ENCODE measurements at places on chromosomes 3 and 15.

DNA sequence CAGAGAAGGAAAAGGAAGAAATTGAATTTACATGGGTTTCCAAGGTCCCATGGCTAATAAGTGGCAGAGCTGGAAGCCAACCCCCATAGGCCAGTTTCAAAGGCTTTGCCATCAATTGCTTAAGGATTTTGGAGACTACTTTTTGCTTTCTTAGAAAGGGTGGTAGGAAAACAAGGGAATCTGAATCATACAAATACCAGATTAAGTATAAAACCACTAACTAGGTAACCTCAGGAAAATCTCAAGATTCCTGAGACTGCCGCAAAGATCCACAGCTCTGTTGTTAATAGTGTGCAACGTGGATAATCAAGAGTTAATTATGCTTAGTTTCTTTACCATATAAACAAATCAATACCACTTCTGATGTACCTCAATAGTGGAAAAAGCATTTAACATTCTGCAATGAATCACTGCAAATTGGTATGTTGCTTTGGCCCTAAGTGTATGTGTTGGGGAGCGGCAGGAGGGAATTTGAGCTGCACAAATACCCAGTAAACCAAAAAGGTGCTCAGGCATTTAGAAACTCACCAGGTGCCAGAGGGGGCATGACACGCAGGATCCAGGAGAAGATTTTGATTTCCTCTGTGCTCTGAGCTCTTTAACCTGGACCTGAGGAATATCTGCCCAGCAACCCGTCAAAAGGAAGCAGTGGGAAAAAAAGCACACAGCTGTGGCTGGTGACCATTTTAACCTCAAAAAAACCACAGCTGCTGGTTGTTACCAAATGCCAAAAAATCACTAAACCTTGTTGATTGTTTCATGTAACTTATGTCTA is 22.0 kb downstream of the AADAC start:
- peak; percentile 61 for DNase-seq

DNA sequence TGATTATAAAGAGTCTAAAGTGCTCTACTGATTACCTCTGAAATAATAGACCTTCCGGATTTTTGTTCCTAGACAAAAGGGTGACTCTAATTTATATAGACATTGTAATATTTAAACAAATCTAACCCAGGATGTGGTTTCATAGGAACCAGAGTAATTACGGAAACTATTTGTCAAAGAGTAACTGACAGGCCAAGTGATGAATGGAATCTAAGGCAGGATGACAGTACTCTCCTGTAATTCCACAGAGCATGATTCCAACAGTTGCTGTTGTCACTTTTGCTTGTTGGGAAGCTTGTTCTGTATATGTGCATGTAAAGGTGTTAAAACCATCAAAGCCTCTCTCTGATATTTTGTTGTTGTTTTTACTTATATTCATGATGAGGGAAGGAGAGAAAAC is 1141.0 kb downstream of the IGSF11 start:
- DNase-seq: no peak

GRCh38 chr3:36903119-36903882 is 41.6 kb downstream of the TRANK1 start:
- DNase-seq: no peak

DNA sequence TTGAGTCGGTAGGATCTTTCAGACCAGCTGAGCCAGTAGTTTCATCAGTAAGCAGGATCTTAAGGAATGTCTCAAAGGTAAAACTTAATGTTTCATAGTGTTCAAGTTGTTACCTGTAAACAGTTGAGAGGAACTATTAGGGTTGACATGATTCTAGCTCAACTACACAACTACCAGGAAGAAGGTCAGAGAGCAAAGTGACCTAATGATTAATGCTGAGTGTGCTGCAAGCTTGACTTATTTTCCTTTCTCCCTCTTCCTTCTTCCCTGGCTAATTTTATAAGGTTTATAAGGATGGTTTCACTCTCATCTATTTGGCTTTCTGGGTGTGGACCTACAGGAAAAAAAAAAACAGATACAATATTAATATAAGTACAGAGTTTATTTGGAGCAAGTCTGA is 30.2 kb upstream of the LHFPL4 start:
- no peak for DNase-seq

DNA sequence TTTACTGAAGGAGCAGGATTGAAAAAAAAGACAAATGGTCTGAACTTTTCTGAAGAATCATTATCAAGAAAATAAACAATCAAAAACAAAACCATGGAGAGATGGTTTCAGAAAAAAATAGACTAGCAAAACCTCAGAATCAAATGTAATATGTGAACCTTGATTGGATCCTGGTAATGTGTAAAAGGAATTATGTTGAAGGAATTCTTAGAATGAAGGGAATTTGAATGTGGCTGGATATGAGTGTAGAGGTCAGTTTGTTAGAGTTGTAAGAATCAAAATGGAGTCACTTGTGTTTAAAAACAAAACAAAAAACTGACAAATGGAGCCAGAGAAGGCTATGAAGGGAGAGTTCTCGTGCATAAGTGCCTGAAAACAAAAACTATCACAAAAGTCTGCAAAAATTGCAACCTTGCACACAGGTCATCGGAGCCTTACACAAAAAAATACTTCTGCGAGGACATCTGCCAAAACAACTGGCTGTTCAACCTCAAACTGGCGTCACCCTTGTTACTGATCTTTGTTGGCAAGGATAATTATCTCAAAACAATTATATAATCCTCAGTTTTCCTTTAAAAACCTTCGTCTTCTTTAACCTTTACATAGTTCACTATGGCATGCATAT is 19.1 kb upstream of the ATP13A3 start:
- no peak for DNase-seq

DNA sequence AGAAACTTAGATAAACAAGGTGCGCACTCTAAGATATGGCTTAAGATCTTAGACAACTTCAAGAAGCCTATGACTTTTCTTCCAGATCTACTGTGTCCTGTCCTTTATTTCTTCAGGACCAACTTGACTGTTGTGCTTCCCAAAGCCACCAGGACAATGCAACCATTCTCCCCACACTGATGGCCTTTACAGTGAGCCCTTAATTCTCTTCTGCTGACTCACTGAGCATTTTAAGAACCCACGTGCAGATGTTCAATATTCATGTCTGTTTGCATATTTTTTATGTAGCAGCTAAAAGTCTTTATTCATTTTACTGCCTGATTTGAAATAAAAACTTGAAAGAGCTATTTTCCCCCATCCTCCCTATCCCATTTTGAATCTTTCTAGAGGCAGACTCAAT is 103.3 kb upstream of the SLC2A2 start:
- no peak for DNase-seq

DNA sequence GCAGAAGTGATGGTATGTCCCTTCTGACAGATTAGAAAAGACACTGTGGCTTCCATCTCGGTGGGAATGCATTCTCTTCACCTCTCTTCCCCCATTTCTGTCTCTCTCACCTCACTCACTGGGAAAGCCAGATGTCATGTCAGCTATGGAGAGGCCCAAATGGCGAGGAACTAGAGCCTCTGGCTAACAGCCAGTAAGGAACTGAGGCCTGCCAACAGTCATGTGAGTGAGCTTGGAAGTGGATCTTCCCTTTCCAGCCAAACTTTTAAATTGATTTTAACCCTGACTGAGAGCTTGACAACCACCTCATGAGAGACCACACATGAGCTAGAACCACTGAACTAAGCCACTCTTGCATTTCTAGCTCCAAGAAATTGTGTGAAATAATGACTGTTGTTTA is 35.2 kb upstream of the CDAN1 start:
- DNase-seq: no peak

DNA sequence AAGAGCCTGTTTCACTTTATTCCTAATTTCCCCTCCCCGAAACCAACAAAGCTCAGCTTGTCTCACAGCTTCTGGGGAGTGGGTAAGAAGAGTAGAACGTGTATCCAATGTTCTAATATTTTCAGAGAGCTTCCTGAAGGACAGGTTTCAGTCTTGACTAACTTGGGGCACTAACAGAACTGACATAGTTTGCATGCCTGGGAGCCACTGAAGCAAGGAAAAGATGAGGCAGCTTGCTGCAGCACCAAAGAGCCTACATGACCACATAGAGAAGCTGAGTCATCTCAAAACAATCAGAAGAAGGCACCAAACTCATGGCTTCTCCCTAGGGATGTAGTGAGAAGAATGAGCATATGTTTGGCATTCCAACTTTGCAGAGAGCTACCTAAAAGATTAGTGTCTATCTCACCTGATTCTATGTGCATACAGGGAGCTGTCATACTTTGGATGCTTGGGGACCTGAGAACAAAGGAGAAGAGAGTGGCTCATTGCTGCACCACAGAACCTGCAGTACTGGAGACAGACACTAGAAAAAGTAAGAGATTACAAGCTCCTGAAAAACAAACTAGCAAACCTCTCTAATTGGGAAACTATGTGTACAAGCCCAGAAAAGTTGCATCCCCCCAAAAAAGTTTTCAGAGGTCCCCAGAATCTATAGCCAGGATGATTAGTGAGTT is 86.9 kb downstream of the DCLK3 start:
- no peak for DNase-seq

DNA sequence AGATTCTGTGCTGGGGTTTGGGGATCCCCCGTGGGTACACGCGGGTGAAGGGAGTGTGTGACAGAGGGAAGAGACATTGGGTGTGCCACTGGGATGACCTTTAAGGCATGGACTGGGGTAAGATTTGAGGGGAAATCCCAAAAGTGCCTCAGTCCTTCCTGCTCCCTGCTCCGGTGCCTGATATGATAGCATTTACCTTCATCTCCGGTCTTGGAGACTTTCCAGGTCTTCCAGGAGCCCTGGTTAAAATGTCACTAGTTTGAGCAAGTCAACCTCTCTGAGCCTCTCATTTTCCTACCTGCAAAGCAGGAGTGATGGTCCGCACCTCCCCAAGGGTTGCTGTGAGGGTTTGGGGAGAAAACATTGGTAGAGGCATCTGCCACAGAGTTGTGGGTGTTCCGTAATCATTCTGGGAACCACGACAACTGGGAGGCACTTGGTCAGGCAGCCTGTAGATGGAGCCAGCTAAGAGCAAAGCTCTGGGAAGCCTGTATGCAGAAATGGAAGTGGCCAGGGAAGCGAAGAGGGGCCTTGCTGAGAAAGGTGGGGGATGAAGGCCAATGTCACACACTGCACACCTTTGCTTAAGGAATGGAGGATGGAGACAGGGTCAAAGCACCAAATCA is 33.9 kb upstream of the KIF23 start:
- peak; percentile 26 for DNase-seq

DNA sequence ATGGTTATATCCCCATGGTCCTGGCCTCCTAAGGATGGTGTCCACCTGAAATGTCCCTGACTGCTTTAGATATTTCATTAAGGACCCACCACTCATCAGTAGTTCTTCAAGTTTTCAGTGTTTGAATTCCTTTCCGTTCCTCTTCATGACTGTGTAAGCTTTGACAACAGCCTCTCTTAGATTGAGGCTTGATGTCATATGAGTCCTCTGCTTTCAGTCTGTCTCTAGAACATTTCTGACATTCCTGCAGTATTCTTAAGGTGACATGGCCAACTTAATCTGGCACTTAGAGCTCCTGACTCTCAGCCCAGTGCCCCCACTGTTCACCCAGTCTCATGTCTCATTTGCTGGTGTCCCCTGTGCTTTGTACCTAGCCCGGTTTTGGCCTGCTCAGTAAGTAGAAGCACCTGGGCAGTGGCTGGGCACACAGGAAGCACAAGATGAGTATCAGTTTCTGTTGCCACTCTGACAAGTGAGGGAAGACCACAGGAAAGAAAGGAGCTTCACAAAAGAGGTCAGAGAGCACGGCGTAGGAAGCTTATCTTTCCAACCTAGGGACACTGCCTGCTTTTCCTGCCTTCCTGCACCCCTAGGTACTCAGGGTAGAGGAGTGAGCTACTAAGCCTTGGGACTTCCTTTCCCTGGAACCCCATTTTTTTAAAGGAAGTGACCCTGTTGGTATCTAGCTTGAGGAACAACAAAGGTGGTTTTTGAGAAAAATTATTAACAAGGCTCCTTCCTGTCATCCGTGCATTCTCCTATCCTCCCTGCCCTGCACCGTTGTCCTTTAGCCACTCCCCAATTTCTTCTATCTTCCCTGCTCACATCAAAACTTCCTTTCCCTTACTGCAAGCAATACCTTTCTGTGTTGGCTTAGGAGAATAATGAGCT is 103.1 kb downstream of the KLHL25 start:
- DNase-seq: peak; percentile 47

GRCh38 chr3:49500732-49501609 is 30.9 kb downstream of the DAG1 start:
- no peak for DNase-seq

DNA sequence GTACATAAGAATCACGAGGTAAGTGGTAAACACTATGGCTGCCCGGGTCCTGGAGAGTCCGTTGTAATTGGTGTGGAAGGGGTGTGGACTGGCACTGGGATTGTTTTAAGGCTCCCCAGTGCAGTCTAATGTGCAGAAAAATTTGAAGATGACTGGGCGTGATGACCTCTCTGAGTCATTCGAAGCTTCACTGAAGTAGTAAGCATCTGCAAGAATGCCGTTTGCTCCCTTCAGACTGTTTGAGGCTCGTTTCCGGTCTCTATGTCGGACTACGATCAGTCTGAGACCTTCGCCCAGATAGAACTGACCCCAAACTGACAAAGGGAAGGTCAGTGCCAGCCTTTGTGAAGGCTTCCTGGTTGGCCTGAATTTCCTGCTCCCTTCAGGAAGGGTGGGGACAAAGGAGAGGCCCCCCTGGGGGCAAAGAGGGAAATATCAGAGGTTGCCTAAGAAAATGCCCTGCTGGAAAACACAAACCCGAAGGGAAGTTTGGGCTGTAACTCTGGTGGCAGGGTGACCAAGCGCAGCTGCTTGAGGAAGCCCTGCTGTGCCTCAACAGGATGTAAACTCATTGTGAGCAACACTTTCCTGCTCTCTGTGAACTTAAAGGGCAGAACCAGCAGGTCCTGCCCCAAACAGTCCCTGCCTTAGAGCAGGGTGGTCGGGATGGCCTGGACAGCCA is 34.6 kb downstream of the BTD start:
- no peak for DNase-seq

- DNase-seq: no peak
Measured at GRCh38 chr3:191263365-191263764, 64.3 kb downstream of the OSTN start.

- peak; percentile 39 for DNase-seq
Measured at GRCh38 chr15:101148881-101149664, 102.8 kb downstream of the CHSY1 start.

GRCh38 chr3:78273326-78273725 is 1233.4 kb downstream of the ROBO2 start:
- no peak for DNase-seq

DNA sequence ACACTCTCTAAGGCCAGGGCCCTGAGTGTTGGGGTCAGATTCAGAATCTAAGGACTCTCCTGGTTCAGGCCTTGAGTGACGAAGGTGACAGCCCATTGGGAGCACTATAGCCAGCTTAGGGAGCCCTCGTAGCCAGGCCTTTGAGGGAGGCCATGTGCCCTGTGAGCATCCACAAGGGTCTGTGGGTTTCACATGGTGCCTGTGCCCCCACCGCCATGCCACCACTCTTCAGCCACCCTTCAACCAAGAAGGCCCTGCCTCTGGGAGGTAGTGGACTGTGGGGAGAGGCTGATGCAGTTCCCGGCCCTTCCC is 37.5 kb downstream of the TSPAN3 start:
- DNase-seq: no peak

DNA sequence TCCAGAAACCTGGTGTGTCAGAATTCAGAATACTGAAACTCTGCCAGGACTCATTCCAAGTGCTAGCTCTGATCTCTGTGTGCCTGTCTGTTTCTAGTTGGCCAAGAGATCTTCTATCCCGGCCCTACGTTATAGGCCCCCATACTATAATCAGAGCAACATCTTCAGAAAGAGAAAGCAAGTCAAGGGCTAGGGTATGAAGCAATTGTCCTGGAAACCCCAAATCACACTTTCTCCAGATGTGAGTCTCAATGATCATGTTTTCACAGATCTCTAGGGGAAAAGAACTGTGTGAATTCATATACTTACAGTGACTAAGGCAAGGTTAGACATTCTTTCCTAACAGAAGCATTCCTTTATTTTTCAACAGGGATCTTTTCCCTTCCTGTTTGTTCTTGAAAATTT is 309.7 kb downstream of the SLC9A9 start:
- no peak for DNase-seq
